NCI-H187 (cell line): ENCODE measurements at places on chromosomes 13 and 19.

DNA sequence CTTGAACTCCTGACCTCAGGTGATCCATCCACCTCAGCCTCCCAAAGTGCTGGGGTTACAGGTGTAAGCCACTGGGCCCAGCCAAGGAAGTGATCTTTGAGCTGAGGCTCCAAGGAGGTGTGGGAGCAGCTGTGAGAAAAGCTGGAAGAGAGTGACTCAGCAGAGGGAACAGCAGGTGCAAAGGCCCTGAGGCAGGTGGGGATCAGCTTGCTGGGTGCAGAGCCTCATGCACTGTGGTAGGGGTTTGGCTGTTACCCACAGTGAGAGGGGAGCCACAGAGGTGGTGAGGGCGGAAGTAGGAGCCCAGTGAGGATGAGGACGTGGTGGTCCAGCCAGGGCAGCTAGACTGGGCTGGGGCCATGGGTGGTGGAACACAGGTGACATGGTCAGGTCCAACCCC lies 6.5 kb downstream of the NPAS1 start:
- DNase-seq = no peak

DNA sequence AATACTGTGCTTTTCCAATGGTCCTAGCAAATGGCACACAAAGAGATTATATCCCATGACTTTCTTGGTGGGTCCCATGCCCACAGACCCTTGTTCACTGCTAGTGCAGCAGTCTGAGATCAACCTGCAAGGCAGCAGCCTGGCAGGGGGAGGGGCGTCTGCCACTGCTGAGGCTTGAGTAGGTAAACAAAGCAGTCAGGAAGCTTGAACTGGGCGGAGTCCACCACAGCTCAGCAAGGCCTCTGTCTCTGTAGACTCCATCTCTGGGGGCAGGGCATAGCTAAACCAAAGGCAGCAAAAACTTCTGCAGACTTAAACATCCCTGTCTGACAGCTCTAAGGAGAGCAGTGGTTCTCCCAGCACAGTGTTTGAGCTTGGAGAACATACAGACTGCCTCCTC lies 82.9 kb downstream of the ZNF737 start:
- no peak for DNase-seq

- no peak for DNase-seq
Measured at GRCh38 chr13:41213316-41213715, 18.9 kb upstream of the KBTBD7 start.

DNA sequence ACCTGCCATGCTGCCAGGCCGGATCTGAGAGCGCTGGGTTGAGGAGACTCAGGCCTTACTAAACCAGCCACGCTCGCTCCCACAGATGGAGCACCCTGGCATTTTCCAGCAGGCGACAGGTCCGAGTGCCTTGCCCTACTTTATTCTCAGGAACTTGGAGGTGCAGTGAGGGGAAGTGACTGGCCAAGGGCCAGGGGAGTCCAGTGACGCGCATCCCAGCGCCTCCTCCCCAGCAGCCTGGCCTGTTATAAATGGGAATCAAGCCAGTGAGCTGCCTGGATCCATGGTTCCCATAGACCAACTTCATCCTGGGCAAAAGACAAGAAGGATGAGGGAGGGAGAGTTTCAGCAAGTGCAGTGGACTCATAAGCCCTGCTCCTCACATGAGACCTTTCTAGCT lies 35.5 kb downstream of the TMED1 start:
- DNase-seq = no peak

- DNase-seq = no peak
Measured at GRCh38 chr19:6069268-6069791, 41.0 kb downstream of the RFX2 start.

- DNase-seq = no peak
Measured at GRCh38 chr19:6667114-6667627, 2.8 kb downstream of the TNFSF14 start.

DNA sequence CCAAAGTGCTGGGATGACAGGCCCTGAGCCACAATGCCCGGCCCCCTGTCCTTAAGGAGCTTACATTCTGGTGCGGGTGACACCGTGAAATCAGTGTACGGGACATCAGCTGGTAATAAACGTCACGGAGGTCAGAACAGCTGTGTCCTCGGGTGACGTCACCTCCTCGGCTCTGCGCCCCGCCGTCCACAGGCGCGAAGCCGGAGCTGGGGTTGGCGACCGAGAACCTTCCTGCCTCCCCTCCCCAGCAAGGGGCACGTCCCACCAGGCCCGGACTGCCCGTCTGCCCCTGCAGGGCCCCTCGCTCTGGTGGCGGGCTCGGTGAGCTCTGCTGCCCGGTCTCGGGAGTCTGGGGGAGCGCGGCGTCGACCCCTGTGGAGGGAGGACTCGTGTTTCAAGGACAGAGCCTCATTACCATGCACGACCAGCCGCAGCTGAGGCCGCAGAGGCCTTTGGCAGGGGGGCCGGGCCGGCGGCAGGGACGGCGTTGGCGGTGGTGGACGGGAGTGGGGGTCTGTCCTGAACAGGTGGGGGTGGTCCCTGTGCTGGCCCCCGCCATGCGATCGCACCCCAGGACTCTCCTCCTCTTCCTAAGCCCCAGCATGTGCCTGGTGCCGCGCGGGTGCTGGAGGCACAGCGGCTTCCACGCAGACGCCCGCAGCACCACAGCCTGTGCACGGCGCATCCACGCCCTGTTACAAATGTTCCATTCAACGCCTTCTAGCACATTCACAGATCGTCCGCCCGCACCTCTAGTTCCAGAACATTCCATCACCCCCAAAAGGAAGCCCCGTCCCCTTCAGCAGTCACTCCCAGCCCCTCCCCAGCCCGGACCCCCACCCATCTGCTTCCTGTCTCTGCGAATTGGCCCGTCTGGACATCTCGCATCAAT lies 5.4 kb downstream of the LINGO3 start:
- DNase-seq = no peak

- no peak for DNase-seq
Measured at GRCh38 chr19:42407085-42407815, 17.2 kb upstream of the CNFN start.

- DNase-seq = no peak
Measured at GRCh38 chr13:113636266-113636963, 21.6 kb downstream of the ATP4B start.

DNA sequence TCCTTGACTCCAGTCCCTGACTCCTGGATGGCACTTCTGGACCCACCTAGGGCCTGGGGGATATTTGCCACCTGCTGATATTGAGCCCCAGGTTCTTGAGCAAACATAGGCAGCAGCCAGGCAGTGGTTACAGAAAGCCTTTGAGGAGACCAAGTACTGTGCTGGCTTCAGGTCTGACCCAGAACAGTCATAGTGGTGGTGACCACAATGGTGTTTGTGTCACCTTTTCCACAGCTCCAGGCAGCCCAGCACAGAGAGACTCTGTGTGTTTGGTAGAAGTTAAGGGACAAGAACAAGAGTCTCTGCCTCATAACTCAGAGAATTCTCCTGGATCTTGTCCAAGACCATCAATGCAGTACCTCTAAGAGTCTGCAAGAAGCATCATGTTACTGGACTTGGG lies 14.6 kb upstream of the CLC start:
- DNase-seq = no peak

- DNase-seq = no peak
Measured at GRCh38 chr19:52742516-52742915, 7.7 kb upstream of the ZNF611 start.

- DNase-seq = no peak
Measured at GRCh38 chr13:63208826-63209225, 1793.2 kb upstream of the PCDH20 start.

- no peak for DNase-seq
Measured at GRCh38 chr13:85659493-85659892, 139.7 kb downstream of the SLITRK6 start.

- peak; percentile 19 for DNase-seq
Measured at GRCh38 chr19:38831142-38831605, 420 bp downstream of the ECH1 start.

- DNase-seq = no peak
Measured at GRCh38 chr13:93388701-93389100, 162.1 kb downstream of the GPC6 start.

- no peak for DNase-seq
Measured at GRCh38 chr19:19630062-19630414, 2.0 kb upstream of the LPAR2 start.

DNA sequence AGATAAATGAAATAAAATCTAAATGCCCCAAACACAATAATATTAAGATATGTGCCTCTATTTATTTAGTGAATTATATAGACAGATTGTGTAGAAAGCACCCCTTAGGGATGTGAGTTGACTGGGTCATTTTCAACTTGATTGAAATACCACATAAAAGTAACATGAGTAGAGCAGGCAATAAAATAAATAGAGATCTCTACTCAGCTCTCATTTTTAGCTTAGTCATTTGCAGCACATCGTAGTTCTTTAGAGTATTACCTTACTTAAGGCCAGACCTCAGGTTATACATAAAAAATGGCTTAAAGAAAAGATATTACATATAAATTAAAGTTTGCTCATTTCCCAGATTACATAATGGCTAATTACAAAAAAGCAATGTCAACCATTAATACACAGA lies 1525.6 kb upstream of the PRR20A start:
- DNase-seq = no peak

GRCh38 chr13:36332986-36333385 lies 13.2 kb downstream of the SPART start:
- DNase-seq = no peak

DNA sequence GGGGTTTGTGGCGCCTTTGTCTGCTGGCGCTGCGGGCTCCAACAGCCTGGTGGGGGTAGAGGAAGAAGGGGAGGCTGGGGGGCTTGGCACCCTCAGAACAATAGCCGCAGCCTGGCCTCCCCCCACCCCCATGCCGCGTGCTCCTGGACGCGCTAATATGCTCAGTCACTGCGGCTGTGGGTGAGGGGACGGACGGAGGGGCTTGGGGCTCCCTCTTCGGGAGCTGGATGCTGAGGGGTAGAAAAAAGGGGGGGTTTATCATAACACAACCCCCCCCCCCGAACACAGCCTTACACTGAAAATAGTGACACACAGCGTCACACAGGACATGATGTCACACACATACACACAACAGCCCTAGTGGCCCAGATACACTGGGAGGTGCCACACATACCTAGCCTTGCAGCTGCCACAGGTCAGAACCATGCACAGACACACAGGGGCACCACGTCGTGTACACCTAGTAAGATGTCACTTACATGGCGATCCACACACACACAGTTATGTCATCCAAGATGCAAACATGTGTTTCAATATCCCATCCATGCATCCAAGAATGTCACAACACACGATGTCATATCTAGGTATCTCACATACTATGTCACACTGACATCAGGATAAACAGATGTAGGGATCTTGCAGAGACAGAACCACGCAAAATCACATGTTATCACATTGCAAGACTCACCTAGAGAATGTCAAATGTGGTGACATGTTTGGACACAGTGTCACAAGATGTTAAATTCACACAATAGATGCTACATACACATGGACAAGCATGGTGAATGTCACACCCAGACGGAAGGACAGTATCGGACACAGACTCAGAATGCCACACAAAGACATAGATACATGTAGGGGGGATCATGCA lies 806 bp downstream of the MAST1 start:
- DNase-seq = no peak

- DNase-seq = no peak
Measured at GRCh38 chr13:94139393-94139995, 340.0 kb downstream of the DCT start.

DNA sequence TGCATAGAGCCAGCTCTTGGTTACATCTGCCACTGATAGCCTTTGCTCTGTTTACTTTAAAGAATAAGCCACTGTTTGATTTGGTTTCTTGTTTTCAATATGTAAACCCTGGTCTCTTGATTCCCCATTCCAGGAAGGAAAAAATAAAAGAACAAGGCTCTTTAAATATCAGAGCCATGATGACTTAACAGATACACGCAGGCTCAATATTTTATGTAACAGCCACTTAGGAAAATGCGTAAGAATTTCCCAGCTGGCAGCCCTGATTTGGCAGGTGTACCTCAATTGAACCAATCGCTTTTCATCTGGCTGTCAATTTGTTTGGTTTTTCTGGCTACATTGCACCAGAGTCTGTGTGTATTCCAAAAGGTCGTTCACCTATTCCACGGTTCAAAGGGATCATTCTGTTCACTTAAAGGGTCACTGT lies 65.6 kb downstream of the IRS2 start:
- DNase-seq = no peak

DNA sequence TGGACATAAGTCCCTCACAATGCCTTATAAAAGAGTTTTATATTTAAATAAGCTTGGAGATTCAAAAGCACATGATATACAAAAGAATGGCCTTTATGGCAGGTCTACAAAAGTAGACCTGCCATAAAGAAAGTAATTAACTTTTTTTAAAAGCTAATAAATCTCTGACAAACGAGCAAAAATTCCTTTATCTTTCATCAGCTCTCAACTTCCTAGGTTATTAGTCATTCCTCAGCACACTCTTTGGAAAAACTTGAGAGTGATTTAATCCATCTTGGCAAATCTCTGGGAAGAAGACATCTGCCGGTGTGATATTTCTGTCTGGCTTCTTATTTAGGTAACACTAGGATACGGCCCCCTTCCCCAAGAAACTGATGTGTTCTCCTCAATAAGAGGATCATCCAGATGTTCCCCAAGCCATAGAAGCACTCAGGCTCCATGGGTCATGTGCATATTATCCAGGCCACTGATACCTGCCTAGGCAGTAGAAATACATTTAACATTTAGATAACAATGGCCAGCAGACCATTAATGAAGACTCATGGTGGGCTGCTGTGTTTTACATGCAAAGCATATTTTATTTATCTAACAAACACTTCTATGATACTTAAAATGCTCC lies 372.7 kb downstream of the LIG4 start:
- DNase-seq = no peak

- DNase-seq = no peak
Measured at GRCh38 chr13:21837841-21838551, 167.1 kb downstream of the FGF9 start.

DNA sequence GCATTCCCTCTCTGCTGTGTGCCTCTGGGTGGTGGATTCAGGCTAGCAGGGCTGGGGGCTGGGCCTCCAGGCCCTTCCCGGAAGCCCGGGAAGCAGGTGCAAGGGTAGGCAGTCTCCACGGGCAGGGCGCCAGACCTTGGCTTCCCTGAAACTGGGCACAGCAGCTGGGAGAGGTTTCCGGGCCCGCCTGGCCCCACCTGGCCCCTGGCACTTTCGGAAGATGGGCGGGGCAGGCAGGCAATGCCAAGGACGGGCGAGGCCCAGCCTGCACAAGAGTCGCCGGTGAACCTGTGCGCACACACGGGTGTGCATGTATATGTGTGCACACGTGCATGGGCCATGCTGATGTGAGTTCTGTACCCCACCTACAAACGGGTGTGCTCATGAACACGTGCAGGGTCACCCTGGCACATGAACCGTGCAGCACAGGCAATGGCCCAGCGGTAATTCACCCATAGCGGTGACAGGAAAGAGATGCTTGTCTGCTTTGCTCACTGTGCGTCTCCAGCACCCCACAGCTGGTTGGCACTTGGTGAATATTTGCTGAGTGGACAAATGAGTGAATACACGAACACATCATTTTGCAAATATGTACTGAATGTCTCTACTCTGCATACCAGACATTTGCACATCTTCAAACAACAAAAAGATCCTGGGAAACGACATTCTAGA lies 15.3 kb downstream of the GADD45B start:
- DNase-seq = no peak

DNA sequence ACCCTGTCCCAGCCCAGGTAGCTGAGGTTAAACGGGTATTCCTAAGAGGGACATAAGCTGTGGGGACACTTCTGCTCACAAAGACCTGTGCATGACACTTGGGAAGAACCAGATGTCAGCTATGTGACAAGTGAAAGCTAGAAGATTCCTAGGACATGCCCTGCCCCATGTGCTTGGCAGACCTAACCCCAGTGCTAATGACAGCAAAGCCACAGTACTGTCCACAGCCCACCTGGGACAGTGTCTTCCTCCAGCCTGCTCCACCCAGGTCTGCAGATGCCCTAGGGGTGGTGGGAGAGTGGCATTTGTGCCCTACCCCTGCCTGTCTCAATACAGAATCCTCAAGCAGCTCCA lies 18.4 kb upstream of the EPHX3 start:
- DNase-seq = no peak

- no peak for DNase-seq
Measured at GRCh38 chr13:52348983-52349780, 56.8 kb downstream of the THSD1 start.
